Left lobe of liver (tissue), 2 donors: ENCODE measurements at places on chromosomes 5 and 9.
A peak's percentile ranks its signal among the peaks of the same experiment; 100 is the strongest.

DNA sequence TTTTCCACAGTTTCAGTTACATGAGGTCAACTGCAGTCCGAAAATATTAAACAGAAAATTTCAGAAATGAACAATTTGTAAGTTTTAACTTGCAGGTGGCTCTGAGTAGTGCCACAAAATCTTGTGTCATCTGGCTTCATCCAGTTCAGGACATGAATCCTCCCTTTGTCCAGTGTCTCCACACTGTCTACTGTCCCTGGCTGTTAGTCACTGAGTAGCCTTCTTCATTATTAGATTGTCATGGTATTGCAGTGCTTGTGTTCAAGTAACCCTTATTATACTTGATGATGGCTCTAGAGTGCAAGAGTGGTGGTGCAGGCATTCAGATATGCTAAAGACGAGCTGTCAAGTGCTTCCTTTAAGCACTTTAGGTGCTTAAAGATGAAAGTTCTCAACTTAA, 65.3 kb downstream of the CFAP95 start:
- no peak for DNase-seq

DNA sequence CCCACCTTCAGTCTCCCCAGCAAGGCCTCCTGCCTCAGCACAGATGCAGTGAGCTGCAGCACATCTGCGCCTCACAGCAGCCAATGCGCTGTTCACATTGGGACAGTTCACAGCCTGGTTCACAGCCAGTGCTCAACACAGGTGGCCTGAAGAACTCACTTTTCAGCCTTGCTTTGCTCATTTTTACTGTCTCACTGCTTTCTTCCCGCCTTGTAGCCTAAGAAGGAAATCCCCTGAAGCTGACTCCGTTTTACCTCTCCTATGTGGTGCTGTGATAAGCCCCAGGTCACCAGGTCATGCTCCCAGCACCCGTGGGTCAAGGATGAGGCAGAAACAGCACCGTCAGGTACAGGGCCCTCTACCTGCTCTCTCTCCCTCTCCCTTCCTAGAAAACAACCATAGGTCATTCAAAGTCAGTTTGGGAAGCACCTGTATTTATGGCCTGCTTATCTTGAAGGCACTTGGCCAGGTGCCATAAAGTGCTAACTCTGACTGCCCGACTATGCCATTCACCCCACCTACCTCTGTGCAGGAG, 1.1 kb downstream of the GCNT4 start:
- no peak for DNase-seq

DNA sequence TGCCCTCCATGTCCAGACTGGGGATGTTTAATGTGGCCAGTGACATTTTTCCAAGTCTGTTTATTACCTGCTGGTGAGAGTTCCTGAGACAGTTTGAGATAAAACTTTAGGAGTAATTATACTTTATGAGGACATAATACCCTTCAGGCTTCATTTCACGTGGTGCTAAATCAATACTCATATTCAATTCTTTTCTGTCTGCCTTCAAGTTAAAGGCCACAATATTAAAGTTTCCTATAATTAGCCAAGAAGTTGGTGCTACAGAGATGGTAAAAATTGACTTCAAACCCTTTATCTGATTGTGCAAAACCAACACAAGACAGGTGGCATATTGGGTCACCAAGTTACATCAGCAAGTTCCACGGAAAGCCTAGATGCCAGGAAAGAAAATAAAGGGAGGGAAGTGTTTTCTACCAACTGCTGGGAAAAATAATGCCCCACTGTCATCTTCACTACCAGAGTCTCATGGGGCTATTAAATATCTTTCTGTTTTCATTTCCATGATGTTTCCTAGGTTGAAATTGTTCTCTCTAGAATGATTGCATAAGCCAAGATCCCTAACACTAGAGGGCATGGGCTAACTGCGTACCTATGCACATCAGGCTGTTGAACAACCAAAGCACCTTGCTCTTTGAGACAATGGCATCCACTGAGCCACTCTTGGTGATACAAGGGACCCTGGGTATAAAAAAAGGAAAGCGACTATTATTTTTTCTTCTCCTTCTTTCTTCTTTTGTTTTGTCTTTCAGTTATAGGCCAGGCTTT, 68.7 kb downstream of the INSYN2B start:
- DNase-seq = no peak

GRCh38 chr9:69768716-69769115, 8.9 kb upstream of the PTAR1 start:
- no peak for DNase-seq

GRCh38 chr5:82364497-82364896, 86.3 kb upstream of the RPS23 start:
- DNase-seq = no peak

DNA sequence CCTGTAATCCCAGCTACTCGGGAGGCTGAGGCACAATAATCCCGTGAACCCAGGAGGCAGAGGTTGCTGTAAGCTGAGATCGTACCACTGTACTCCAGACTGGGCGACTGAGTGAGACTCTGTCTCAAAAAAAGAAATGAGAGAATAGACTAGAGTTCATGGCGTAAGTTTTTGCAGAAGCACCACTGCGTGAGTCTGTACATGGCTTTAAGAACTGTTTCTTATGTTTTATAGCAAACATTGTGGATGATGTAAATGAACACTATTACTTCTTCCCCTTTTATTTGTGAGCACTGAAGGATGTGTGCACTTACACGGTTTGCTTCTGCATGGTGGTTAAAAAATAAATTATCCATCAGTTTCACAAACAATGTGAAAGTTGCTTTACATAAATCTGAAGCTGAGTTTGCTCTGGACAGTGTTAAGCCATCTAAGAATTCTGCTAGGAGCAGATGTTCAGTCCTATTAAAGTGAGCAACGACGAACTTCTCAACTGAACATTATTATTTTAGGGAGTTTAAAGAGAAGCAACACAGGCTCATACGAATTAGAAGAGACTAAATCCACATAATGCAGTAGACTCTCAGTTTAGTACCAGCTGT, 52.5 kb downstream of the ZFAND5 start:
- DNase-seq = no peak

- DNase-seq = peak; percentile 51
Measured at GRCh38 chr5:171420431-171421241, 1.2 kb downstream of the FGF18 start.

- DNase-seq = no peak
Measured at GRCh38 chr5:108858959-108859358, 111.3 kb downstream of the FER start.

DNA sequence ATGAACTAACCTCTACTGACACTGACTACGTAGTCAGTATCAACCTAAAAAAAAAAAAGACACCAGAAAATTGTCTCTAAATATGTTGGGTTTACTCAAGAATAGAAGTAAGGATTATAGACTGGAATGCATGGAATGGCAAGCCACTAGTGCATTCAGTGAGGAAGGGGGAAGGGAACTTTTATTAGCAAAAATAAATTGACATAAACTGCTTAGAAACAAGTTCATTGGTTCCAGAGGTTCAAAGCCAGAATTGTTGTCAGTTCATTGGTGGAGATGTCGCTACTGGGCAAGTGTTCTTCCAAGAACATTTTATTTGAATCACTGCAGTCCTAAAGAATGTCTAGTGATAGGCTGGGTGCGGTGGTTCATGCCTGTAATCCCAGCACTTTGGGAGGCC, 26.1 kb upstream of the AOPEP start:
- DNase-seq = no peak

- no peak for DNase-seq
Measured at GRCh38 chr5:180352116-180353047, 754 bp downstream of the GFPT2 start.

- no peak for DNase-seq
Measured at GRCh38 chr5:68116868-68117411, 98.6 kb upstream of the PIK3R1 start.

DNA sequence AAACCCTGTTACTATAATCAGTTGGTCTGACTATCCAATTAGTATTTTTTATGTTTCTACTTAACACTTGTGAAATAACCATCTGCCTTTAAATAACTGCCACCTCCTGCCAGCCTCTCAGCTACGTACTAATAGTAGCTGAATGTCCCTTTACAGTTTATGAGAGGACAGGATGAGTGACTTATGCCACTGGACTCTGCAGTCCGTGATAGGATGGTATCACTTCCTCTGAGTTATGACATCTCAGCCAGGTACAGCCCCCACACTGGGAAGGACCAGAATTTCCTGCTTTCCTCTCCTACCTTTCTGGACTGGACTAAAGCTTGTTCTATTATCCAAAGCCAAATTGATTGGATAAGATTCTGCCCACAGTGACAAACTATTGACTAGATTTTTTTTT, 102.9 kb downstream of the ZFAND5 start:
- no peak for DNase-seq

DNA sequence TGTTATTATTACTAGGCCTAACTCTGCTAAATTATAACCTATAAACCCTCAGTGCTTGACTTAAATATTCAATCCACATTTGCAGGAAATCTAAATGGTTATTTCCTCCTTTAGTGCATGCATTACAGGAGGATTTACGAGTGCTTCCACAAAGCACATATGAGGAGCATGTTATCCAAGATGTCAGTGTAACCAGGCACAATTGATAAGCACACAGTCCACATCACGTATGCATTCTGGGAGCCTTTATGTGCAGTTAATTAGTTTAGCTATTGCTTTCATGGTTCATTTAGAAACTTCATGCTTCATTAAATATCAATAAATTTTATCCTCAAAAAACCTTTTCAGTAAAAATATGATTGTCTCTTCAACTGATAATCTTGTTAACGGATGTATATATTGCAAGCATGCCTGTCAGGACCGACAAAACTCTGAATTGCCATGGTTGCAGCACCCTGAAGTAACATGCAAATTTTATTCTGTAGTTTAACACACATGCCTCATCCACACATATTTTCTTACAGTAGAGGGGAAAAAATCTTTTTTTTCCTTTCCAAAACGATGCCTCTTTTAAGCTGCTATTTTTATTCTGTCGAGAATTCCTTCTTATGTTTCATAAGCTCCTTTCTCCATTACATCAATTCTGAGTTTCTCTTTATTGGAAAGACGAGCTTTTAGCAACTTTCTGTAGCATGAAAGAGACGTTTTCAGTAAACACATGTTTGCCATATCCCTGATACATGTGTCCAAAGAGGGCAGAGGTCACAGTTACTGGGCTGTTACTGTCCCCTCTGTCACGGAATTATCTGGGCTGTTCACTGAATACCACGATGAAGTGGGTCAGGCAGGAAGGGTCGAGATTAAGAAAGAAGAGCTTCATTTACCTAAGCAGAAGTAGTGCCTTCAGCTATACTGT, 142.0 kb downstream of the GLIS3 start:
- DNase-seq = no peak

DNA sequence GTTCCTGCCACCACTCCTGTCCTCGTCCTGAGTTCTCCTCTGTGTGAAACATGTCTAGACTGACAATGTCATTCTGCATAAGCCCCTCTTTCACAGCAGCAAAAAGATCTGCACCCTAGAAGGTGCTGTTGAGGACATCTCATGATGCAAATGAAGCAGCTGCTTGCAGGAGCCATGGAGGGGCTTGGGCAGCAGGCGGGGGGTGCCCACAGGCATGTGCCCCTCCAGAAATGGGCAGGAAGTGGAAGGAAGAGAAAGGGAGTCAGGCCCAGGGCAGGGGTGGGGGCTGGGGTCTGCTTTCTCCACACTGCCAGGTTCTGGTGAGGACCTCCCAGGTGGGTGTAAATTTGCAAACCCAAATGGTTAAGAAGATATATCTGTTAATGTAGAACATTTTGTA, 54.5 kb upstream of the KCNMB1 start:
- DNase-seq = no peak

GRCh38 chr5:113329981-113330380, 104.8 kb downstream of the TSSK1B start:
- DNase-seq = peak; percentile 55

GRCh38 chr5:71533142-71533541, 54.0 kb upstream of the MCCC2 start:
- no peak for DNase-seq

- DNase-seq = no peak
Measured at GRCh38 chr5:121279801-121280200, 571.9 kb upstream of the FTMT start.

- no peak for DNase-seq
Measured at GRCh38 chr9:94014920-94015319, 59.8 kb upstream of the BARX1 start.

GRCh38 chr9:90801241-90801972, at the start of gene SYK:
TSS of gene SYK (plus strand) at chr9:90801819. CDS start at chr9:90843899, 42,080 bp downstream.
- DNase-seq = peak; percentile 58

DNA sequence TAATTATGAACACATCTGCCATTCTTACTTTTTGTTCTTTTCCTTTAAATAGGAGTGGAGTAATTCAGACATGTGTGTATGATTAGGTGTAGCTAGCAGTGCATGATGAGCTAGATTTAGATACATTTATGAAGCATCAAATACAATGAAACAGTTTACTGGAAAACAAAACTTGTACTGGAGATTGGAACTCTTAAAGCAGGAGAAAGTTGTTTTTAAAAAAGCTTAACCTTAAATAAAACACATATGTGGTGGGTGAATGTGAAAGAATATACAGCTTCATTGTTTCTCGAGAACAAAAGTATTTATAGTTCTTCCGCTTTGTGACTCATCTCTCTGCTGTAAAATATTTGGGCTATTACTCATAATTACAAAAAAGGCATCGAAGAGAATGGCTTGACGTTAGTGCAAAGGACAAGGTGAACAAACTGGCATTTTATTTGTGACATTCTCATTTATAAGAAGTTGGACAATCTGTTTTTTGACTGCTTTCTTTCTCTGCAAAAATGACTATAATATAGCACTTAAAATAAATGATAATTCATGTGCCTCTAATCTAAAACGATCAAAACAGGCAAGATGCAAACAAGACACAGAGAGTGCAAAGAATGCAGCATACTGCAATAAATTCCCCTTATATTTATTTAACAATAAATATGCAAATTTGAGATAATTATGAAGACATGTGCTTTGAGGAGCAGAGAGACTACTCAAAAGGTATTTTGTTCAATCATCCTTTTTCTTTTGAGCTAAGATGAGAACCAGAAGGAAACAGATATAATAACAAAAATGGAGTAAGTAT, 478.8 kb downstream of the CETN3 start:
- DNase-seq = no peak

DNA sequence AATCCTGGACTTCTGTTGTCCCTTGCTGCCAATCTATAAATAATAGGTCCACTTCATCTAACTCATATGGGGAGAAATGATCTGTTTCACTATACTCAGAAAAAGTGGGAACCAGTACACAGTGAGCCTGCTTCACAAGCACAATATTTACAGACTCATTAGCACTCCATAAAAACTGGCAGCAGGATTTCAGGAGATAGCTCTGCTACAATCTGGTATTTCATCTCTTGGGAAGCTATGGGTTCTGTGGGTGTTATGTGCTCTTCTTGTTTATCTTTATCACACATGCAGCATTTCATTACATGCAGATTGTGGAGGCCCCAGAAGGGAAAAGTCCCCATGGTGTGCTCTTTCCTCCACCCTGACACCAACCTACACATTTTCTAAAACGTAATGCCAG, 33.2 kb downstream of the UGT3A2 start:
- DNase-seq = no peak
